ENCODE measurements at places on chromosomes 3 and 15. TPM values are rescaled to one million over a fixed set of nuclear protein-coding genes. Genes with fewer than 3 reads are reported as not detected.

Gene TMEM212
- 0.09 TPM for total RNA-seq

Gene CCR1
- 3.1 TPM for total RNA-seq

Gene PLSCR4
- total RNA-seq, result 19.4 TPM

GRCh38 chr15:80207887-80208286, 44.1 kb downstream of the CTXND1 start:
- no peak for DNase-seq
- peaks cover 2% of the 10 kb centered on the region for H3K4me1 ChIP-seq
- no peaks in the 10 kb centered on the region for H3K36me3 ChIP-seq
- H3K27me3 ChIP-seq, result no peaks in the 10 kb centered on the region
- no peak overlapping the region for H3K27ac ChIP-seq
- no peak overlapping the region for H3K4me3 ChIP-seq

DNA sequence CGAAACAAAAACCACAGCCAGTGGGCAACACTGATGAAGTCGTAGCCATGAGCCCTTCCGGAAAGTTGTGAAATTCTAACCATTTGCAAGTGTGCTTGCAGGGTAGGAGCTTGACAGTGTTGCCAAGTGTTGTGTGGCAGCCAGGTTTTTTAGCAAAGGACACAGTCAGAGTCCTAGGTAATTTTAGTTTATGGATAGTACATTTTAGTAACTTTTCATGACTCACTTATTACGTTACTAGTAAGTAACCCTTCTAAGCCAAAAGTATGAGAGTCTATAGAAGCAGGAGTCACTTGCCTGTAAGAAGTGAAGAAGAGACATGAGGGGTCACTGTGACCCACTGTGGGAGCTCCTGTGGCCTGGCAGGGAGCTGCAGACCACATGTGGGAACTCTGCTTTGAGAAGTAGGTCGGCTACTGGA, 54.8 kb upstream of the ADPGK start:
- H3K4me1 ChIP-seq, result peaks cover 33% of the 10 kb centered on the region
- no peaks in the 10 kb centered on the region for H3K27me3 ChIP-seq
- H3K27ac ChIP-seq, result peak overlapping the region; percentile 45
- DNase-seq, result peak; percentile 33

Gene A4GNT
- total RNA-seq, result not detected

DNA sequence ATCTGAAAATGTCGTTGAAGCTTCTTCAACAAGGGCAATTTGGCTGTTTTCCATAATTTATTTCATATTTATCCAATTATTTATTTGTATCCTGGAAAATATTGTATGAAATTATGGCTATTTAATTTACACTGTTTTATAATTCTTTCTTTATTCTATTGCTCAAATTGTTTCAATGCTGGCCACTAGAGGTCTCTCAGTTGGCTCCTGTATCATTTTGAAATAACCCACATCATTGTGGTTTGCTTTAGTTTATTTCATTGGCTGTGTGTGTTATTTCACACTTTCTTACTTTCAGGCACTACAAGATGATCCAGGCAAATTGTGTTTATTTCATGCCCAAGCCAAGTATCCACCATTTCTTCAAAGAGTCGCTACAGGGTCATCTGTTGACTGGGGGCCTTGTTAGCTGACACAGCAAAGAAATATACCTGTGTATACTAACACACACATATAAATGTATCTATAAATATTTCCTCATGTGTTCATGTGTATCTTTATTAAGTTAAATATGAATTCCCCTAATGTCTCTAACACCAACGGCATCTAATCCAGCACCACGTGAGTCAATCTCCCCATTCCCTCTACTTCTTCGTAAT, 86.2 kb downstream of the NPAP1 start:
- no peaks in the 10 kb centered on the region for H3K27me3 ChIP-seq
- peak; percentile 13 for DNase-seq

GRCh38 chr15:39786447-39787056, 3.9 kb upstream of the FSIP1 start:
- no peaks in the 10 kb centered on the region for H3K27me3 ChIP-seq
- no peak overlapping the region for H3K4me3 ChIP-seq
- peaks cover 4% of the 10 kb centered on the region for H3K4me1 ChIP-seq
- no peak overlapping the region for H3K27ac ChIP-seq
- no peaks in the 10 kb centered on the region for H3K36me3 ChIP-seq

- no peaks in the 10 kb centered on the region for H3K27me3 ChIP-seq
- H3K4me1 ChIP-seq, result no peaks in the 10 kb centered on the region
- no peak overlapping the region for H3K27ac ChIP-seq
- no peaks in the 10 kb centered on the region for H3K36me3 ChIP-seq
- no peak for DNase-seq
These were observed 72.5 kb upstream of the NEO1 start for GRCh38 chr15:72979791-72980190.

DNA sequence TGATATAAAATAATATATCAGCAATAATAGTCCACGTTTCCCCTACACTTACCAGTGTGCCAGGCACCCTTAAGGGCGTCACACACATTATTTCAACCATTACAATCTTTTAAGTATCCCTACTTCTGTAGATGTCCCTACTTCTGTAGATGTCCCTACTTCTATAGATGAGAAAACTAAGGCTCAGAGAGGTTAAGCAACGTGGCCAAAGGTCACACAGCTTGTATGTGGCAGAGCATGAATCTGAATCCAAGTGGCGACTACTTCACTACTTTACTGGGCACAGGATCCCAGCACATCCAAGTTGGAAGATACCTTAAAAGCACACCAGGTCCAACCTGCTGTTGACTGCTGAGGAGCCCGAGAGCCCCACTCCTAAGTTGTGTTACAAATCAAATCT, 77.5 kb downstream of the TLE3 start:
- peaks cover 26% of the 10 kb centered on the region for H3K4me1 ChIP-seq
- no peak overlapping the region for H3K27ac ChIP-seq
- no peak for DNase-seq
- H3K27me3 ChIP-seq, result peaks cover 41% of the 10 kb centered on the region

GRCh38 chr15:69781411-69782125, 316.1 kb downstream of the TLE3 start:
- peaks cover 3% of the 10 kb centered on the region for H3K4me1 ChIP-seq
- no peak overlapping the region for H3K27ac ChIP-seq
- peaks cover 6% of the 10 kb centered on the region for H3K27me3 ChIP-seq
- no peak overlapping the region for H3K4me3 ChIP-seq

GRCh38 chr15:98669638-98670037, 21.3 kb downstream of the IGF1R start:
- no peak overlapping the region for H3K4me3 ChIP-seq
- H3K27me3 ChIP-seq, result no peaks in the 10 kb centered on the region
- peaks cover 40% of the 10 kb centered on the region for H3K4me1 ChIP-seq
- peaks cover 6% of the 10 kb centered on the region for H3K36me3 ChIP-seq
- no peak for DNase-seq

Gene CPA3
- 3.1 TPM for total RNA-seq

DNA sequence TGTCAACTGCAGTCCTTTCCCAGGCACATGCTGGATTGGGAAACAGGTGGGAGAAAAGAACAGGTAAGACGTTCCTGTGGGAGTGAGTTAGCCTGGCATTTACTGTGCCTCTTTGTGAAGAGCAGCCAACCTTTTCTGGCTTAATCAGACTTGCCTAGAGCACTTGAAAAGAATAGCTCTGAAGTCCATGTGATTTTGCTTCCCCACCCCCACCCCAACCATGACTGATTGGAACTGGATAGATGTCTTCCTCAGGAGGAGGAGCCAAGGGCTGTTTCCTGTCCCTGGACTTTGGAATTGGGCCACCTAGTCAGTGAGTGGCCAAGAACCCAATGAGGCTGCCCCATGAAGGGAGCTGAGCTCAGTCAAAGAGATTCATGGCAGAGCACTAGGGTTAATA, 4.7 kb upstream of the TMEM41A start:
- H3K36me3 ChIP-seq, result no peaks in the 10 kb centered on the region
- no peaks in the 10 kb centered on the region for H3K4me1 ChIP-seq
- DNase-seq, result no peak
- H3K27me3 ChIP-seq, result peaks cover 2% of the 10 kb centered on the region
- no peak overlapping the region for H3K4me3 ChIP-seq

Gene SLC6A1
- 1.2 TPM for total RNA-seq

Gene EPHA3
- 25.4 TPM for total RNA-seq

- no peak for DNase-seq
- H3K4me3 ChIP-seq, result peak within 1 kb of the TSS; percentile 72
- H3K36me3 ChIP-seq, result no peaks in the 10 kb centered on the region
- H3K27me3 ChIP-seq, result peaks cover 7% of the 10 kb centered on the region
These were observed 401.8 kb downstream of the SHQ1 start for GRCh38 chr3:72446218-72447058.

DNA sequence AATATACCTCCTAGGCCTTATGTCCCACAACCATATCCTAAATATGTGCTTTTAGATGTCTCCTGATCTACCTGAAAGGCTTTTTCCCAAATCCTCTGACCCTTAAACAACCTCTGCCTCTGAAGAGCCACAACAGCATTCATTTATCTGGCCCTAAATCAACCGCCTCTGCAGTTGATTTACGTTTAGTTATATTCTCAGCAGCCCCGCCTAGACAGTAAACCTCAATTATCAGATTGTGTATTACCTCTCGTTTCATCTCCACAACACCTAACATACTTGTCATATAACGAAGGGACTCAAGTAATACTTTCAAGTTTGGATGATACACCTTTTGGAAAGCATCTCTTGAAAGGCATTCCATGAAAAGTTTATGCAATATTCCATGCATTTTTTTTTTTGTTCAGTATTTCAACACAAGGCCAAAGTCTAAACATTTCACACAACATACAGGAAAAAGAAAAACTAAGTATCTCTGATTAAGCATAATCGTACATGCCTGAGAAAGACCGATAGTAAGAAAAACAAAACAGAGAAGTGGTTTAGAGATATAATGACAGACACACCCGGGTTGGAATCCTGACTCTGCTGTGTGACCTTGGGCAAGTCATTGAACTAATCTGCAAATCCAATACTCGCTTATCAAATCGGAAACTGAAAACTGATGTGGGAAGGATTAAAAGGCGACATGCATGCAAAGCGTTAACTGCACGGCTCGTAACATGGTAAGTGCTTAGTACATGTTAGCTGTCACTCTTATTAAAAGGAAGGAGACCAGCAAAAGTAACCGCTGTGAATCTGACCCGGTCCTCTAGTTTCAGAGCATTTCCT, 778 bp downstream of the CRBN start:
- H3K4me1 ChIP-seq, result peaks cover 10% of the 10 kb centered on the region
- DNase-seq, result no peak
- peak overlapping the region; percentile 70 for H3K4me3 ChIP-seq
- no peak overlapping the region for H3K27ac ChIP-seq

DNA sequence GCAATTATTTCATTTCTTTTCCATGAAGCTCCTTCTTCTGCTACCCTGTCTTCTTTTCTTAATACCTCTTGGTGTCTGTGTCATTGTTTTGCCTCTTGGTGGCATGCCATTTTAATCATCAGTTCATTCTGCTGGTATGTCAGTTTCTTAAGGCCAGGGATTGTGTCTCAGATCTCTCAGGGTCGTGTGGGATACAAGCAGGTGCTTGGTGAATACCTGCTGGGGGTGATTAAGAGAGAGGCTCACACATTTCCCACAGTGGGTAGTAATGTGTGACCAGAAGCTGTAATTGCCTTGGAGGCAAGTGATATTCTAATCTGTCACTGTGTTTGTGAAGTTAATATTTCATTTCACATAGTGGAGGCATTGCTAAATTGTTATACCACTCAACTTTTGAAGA, 361.4 kb upstream of the TRIM42 start:
- no peaks in the 10 kb centered on the region for H3K36me3 ChIP-seq
- no peak for DNase-seq
- no peaks in the 10 kb centered on the region for H3K4me1 ChIP-seq
- no peak overlapping the region for H3K4me3 ChIP-seq

Gene DZIP1L
- total RNA-seq, result 12.8 TPM

DNA sequence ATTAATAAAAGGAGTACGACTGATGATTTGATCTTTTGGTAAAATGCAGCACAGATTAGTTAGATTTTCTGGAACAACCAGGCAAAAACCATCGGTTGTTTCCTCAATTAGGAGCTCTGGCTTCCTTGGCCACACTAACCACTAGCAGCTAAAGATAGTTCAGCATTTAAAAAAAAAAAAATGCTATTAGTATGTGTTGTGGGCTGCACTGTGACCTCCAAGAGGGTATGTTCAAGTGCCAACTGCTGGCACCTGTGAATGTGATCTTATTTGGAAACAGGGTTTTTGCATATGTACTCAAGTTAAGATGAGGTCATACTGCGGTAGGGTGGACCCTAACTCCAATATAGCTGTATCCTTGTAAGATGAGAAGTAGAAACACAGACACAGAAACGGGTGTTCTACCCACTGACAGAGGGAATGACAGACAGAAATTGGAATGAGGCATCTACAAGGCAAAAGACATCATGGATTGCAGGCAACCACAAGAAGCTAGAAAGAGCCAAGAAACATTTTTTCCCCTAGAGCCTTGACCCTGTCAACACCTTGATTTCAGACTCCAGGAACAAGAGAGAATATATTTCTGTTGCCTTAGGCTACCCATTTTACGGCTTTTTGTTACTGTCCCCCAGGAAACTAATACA, 534.6 kb upstream of the ROBO2 start:
- H3K27ac ChIP-seq, result no peak overlapping the region
- H3K27me3 ChIP-seq, result no peaks in the 10 kb centered on the region
- no peak for DNase-seq
- no peaks in the 10 kb centered on the region for H3K36me3 ChIP-seq

- H3K4me3 ChIP-seq, result no peak overlapping the region
- H3K4me1 ChIP-seq, result no peaks in the 10 kb centered on the region
- no peak overlapping the region for H3K27ac ChIP-seq
- no peaks in the 10 kb centered on the region for H3K36me3 ChIP-seq
- DNase-seq, result peak; percentile 5
- H3K27me3 ChIP-seq, result no peaks in the 10 kb centered on the region
These were observed 429.4 kb downstream of the EDEM1 start for GRCh38 chr3:5616873-5617272.

DNA sequence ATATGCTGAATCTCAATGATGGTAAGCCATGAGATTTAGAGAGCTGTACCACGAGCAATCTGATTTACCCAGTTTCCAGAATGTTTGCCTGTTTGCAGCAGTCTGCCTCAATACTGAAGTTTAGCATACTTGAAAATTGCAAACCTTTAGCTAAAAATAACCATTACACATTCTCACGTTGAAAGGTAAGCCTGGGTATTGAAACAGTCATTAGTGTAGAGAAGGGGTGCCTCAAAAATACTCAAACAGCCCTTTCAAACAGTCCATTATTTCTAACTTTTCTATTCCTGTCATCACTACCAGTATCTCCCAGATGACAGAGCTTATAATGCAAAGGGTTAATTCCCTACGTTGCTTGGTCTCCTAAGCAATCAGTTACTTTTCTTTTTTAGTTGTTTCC, 111.8 kb upstream of the MBNL1 start:
- H3K36me3 ChIP-seq, result no peaks in the 10 kb centered on the region
- no peaks in the 10 kb centered on the region for H3K27me3 ChIP-seq
- H3K27ac ChIP-seq, result no peak overlapping the region
- H3K4me3 ChIP-seq, result no peak overlapping the region
- H3K4me1 ChIP-seq, result no peaks in the 10 kb centered on the region

DNA sequence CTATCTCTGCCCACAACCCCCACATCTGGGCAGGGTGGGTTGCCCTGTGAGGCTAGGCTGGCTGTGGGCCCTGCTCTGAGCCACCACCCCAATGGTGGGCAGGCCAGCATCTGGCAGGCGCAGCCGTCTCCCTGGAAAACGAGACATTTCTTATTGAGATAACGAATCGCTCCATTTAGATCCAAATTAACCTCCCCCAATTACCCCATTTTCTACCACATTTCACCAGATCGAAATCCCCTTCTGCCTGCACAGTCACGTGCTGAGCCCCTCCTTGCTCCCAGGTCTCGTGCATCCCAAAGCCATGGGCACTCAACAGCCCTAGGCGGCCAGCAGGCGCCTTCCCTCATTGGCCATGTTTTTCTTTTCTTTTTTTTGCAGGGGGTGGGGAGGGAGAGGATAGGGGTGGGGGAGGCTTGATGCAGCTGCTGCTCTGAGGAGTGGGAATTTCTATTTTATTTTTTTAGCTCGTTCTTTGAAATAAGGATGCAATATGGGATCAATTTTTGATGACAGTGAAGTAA, 53.0 kb upstream of the TMEM115 start:
- no peak overlapping the region for H3K27ac ChIP-seq
- no peak for DNase-seq
- no peak overlapping the region for H3K4me3 ChIP-seq
- no peaks in the 10 kb centered on the region for H3K27me3 ChIP-seq
- H3K36me3 ChIP-seq, result no peaks in the 10 kb centered on the region
- peaks cover 8% of the 10 kb centered on the region for H3K4me1 ChIP-seq

All from muscle of leg (tissue), 16 donors.